ENCODE measurements at places on chromosomes 16 and 17.

DNA sequence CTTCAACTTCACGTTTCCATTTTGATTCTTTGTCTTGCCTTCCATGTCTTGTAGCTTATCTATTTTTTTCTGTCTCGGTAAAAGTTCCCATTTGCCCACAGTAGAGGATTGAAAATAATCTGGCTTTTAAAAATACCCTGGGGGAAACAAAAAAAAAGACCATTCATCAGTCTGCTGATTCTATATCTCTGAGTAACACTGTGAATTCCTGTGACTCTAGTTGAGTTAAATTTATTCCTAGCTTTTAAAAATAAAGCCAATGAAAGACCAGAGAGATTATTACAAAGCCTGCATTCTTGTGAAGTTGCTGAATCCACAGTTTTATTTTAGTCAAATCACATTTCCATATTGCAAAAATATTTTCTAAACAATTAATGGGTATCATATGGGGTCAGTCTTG is 532.3 kb downstream of the CDH13 start:
- DNase-seq, result no peak

GRCh38 chr17:28468781-28469180 is 4.7 kb upstream of the SLC13A2 start:
- DNase-seq, result no peak

DNA sequence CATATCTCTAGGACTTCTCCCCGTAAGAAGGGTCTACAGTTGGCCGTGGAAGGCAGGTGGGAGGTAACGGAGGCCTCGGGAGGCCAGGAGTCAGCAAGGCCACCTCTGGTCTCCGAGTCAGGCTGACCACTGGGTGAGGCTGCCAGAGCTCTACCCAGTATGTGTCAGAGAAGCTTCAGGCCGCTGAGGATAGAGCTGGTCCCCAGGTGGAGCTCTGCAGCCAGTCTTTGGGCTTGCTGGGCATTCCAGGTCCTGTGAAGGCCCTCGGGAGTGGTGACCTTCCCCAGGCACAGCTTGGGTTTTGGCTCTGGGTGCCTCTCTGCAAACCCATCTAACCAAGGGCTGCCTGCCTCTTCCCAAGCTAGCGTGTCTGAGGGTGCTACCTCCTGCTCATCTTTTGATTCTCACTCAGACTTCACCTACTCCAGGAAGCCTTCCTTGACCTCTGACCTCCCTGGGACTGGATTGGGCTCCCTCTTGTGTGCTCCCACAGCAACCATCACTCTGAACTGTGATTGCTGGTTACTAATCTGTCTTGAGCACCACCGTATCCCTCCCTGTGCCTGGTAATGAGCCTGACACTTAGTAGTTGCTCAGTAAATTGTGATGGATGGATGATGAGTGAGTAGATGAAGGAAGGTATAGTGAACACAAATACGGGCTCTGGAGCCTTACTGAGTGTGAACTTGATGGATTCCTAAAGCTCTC is 22.3 kb downstream of the RHBDL3 start:
- DNase-seq, result no peak

DNA sequence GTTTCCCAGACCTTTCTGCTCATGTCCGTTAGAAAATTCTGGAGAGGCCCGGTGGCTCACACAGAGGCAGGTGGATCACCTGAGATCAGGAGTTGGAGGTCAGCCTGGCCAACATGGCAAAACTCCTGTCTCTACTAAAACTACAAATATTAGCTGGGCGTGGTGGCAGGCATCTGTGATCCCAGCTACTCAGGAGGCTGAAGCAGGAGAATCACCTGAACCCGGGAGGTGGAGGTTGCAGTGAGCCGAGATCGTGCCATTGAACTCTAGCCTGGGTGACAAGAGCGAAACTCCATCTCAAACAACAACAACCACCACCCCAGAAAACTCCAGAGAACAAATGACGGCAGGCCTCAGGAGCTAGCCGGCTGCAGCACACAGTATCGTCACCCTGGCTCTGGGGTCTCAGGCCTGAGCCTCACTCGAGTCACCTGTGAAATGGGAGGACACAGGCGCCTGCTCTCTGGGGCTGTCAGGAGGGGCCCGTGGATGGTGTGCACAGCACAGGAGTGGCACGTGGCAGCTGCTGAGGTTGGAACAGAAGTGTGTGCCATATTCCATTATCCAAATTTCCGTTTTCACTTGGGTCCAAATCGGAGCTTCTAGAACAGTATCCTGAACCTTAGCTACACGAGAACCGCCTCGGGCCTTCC is 3.3 kb upstream of the SLC38A8 start:
- DNase-seq, result no peak

- peak; percentile 41 for DNase-seq
These were observed 555 bp downstream of the HDAC5 start for GRCh38 chr17:44122816-44123355.

- no peak for DNase-seq
These were observed 121.7 kb downstream of the ABCC6 start for GRCh38 chr16:16101585-16101984.

- no peak for DNase-seq
These were observed 29.0 kb upstream of the RNPS1 start for GRCh38 chr16:2296661-2297505.

DNA sequence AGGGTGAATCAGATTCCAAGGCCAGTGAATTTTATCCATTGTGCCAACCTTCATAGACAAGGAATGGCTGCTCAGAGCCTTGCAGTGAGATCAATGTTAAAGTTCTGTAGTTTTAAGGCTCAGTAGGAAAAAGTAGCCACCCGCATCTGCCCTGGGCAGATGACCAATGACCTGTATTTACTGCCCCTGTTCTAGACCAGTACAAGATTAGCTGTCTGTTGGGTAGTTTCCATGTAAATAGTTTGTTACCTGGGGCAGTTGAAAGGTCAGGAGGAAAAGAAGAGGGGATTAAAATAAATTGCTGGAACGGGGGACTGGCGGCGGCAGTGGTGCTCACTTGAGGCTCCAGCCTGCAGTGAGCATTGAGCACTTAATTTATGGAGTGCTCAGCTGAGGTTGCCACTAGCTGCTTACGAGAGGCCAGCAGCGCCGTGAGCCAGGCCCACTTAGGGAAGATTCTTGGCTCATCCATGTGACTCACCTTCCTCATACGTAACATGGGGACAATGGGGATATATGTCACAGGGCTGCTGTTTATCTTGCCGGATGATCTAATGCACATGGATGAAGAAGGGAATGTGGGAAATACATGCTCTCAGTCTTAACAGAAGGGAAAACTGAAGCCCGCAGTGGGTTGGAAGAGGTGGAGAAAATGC is 10.7 kb upstream of the NOS2 start:
- DNase-seq, result no peak

- no peak for DNase-seq
These were observed 114.5 kb upstream of the METRNL start for GRCh38 chr17:82964851-82965341.

GRCh38 chr17:75642182-75642783 is 9.0 kb downstream of the SMIM5 start:
- peak; percentile 5 for DNase-seq

GRCh38 chr16:57761957-57762356 is 26.4 kb downstream of the KATNB1 start:
- no peak for DNase-seq

DNA sequence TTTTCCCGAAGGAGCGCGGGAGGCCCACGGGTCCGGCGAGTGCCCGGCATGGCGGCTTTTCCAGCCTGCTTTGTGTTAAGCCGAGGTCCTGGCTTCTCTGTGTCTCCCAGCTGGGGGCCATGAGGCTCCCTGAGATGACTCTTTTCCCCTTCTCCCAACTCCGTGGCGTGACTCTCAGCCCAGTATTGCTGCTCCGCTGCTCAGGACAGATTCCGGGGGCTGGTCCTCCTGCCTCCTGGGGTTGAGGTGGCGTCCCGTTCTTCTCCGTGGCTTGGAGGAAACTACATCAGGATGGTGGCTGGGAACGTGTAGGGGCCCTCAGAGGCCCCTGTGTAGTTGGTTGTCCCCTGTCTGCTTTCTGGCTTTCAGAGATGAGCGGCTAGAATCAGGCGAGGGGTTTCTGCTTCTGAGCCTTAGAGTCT is 951 bp downstream of the GPS1 start:
- no peak for DNase-seq

DNA sequence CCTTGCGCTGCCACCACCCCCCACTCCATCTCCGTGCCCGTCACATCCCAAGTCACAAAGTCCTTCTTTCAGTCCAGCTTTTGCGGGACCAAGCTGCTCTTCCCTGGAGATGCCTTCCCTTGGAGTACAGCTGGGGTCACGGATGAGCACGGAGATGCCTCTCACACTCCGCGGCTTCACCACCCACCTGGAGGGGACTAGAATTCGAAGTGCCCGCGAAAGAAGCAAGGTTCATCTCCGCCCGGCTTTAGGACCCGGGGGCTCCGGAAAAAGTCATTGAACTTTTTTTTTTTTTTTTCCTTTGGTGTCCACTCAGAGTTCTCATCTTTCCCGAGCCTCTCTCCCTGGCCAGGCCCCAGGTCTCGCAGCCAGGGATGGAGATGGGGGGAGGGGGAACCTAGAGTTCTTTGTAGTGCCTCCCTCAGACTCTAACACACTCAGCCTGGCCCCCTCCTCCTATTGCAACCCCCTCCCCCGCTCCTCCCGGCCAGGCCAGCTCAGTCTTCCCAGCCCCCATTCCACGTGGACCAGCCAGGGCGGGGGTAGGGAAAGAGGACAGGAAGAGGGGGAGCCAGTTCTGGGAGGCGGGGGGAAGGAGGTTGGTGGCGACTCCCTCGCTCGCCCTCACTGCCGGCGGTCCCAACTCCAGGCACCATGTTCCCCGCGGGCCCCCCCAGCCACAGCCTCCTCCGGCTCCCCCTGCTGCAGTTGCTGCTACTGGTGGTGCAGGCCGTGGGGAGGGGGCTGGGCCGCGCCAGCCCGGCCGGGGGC is at the start of gene FKBP10:
TSS of gene FKBP10 (plus strand) at position 624 of the 771 bp plus-strand sequence. CDS start at position 655, 31 bp downstream.
- peak; percentile 59 for DNase-seq

GRCh38 chr16:6279286-6279685 is 1053.4 kb upstream of the RBFOX1 start:
- no peak for DNase-seq

GRCh38 chr16:10509534-10510025 is 70.8 kb downstream of the EMP2 start:
- peak; percentile 46 for DNase-seq

- no peak for DNase-seq
These were observed 310.1 kb downstream of the FOXL1 start for GRCh38 chr16:86888231-86889053.

- DNase-seq, result no peak
These were observed 1.4 kb downstream of the YPEL2 start for GRCh38 chr17:59332749-59333377.

- DNase-seq, result no peak
These were observed 4.6 kb downstream of the RAI1 start for GRCh38 chr17:17685775-17686291.

GRCh38 chr17:76176701-76177574 is 35.9 kb upstream of the FOXJ1 start:
- DNase-seq, result no peak

- DNase-seq, result no peak
These were observed 74.4 kb upstream of the TMEM132E start for GRCh38 chr17:34504814-34505484.

DNA sequence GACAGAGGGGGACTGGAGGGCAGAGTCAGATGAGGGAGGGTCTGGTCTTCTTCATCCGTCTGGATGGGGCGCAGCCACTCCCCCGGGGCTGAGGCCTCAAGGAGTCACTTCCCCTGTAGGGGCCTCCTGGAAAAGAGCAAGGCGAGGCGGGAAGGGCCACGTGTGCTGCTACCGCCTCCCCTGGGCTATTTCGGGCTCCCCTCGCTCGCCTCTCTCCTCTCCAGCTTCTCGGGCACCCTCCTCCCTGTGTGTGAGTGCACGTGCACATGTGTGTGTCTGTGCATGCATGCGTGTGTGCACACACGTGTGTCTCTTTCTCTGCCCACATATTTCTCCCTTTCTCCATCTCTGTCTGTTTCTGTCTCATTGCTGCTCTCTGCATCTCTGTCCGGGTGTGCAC is 10.1 kb downstream of the GSG1L start:
- DNase-seq, result no peak

Measured in GM12891 (cell line).